ENCODE measurements at places on chromosomes 16 and 17.

DNA sequence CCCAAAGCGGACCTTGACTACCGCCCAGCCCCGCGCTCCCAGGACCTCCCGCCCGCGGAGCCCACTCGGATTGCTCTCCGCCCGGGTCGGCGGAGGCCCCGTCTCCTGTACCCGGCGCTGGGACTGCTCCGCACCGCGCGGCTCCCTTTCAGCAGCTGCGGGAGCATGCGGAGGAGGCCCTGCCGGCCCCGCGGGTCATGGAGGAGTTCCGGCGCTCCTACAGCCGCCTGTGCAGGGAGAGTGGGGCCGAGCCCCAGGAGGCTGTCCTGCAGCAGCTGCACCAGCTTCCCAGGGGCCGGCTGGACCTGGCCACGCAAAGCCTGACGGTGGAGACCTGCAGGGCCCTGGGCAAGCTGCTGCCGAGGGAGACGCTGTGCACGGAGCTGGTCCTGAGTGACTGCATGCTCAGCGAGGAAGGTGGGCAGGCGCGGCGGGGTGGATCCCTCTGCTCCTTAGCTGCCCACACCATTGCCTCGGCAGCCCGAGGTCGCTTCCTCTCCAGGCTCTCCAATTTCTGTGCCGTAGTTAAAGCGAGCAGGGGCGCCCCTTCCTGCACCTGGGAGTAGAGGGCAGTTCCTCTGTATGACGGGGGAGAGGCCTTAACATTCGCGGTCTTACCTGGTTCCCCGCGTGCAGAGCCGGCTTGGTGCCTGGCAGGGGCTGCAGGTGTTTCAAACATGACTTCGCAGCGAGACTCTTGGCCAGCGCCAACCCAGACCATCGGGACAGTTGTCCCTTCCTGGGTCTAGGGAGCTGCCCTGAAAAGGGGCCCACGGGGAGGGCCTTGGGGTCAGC, 539 bp downstream of the LRRC45 start:
- DNase-seq = no peak

DNA sequence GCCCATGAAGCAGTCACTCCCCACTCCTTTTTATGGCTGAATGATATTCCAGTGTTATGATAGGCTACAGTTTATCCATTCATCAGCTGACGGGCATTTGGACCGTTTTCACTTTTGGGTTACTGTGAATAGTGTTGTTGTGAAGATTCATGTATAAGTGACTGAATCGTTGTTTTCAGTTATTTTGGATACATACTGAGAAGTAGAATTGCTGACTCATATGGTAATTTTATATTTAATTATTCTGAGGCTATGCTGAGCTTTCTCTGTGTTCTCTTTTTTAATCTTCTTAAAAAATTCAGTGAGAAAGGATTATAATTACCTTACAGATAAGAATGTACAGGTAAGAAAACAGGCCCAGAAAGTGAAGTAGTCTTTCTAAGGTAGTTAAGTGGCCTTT, 117.9 kb upstream of the MPHOSPH6 start:
- DNase-seq = no peak

DNA sequence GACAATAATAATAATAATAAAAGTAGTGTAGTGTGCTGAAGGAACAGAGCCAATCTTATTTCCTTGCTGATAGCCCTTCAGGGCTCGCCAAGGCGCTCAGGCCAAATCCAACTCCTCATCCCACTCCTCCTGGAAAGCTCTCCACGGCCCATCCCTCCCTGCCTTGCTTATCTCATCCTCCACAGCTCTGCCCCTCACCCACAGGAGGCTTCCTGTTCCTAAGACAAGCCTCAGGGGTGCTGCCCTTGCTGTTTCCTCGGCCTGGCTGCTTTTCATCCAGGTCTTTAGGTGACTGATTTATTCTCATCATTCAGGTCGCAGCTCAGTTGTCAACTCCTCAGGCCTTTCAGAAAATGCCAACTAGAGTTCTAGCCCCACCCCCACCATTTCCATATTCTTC, 11.2 kb downstream of the GTF3C1 start:
- no peak for DNase-seq

DNA sequence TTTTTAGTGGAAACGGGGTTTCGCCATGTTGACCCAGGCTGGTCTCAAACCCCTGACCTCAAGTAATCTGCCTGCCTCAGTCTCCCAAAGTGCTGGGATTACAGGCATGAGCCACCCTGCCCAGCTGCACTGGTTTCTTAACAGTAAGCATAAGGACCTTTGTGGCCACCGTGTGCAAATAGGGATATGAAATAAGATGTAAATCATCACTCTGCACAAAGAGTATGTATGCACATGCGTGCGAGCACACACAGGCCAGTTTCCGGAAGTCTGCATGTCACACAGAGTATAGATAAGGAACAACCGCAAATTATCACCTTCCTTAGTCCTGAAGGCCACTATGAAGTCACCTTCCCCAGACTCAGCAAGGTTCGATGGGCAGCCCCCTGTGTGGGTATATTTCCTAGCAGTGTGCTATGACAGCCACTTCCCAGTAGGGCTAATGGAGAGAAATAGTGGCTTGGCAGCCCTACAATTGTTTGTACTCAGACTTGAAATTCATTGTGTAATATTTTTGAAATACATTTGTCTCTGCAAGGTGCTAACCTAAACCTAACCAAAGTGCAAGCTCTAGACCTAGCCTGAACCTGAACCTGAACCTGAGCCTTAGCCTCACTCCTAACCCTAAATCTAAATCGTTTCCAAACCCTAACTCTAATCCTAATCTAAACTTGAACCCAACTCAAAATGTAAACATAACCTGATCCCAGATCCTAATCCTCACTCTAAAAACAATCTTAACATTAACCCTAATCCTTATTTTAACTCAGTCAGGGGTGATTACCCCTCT, 48.4 kb upstream of the SKAP1 start:
- no peak for DNase-seq

- DNase-seq = no peak
Measured at GRCh38 chr17:83122834-83123233, 43.4 kb downstream of the METRNL start.

Data from uterus (tissue), 4 donors.